Mammary epithelial cell (primary cell): ENCODE measurements at places on chromosomes 2 and 18.

- DNase-seq = no peak
Observed at GRCh38 chr2:207236156-207236935, 70.6 kb upstream of the KLF7 start.

DNA sequence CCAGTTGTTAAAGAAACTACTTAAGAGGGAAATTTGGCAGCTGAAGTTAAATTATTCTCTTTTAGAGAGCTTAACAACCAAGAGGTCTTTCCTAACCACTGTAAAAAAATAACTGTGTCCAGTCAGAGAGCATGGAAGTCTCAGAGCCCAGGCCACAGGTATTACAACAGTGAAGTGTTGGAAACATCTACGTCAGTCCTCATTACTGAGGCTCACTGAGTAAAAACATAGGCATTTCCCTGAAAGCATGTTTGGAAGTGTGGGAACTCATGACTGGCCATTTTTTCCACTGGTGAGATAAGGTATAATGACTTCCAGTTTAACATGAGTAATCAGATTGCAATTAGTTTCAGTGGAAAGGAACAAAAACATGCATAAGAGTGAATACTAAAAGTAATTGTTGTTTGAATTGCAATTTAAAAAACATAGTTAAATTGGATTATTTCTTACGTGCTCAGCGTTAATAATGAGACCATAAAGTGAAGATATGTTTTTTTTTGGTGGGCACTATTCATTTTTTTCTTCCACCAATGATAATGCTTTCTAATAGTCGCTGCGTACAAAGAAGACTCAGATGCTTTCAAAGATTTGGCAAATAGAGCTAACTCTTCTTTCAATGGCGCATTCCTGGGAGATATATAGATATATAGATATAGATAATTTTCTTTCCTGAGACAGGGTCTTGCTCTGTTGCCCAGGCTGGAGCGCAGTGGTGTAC, 60.8 kb downstream of the EFEMP1 start:
- peak; percentile 99 for DNase-seq

- peak; percentile 55 for DNase-seq
Observed at GRCh38 chr2:68980956-68981355, 6.5 kb downstream of the GKN1 start.

GRCh38 chr2:144578099-144578498, 58.2 kb upstream of the ZEB2 start:
- no peak for DNase-seq

DNA sequence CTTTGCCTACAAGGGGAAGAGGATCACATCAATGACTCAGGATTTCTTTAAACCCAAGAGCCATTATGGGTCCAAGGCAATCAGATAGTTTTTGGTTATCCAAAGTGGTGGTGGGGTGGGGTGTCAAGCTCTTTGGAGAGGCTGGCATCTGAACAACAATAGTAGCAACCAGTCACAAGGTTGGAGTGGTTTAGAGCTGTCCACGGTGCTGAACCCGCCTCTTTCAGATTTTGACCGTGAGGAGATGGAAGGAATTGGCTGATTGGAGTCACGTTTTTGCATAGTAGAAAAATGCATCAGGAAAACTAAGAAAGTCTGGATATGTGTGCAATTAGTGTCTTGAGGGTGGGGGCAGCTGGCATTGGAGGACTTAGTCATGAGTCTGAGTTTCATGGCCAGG, 159.9 kb downstream of the LOXHD1 start:
- DNase-seq = peak; percentile 26

GRCh38 chr2:127277028-127277427, 16.9 kb downstream of the ERCC3 start:
- DNase-seq = no peak

- no peak for DNase-seq
Observed at GRCh38 chr2:120596990-120597594, 138.6 kb upstream of the GLI2 start.

DNA sequence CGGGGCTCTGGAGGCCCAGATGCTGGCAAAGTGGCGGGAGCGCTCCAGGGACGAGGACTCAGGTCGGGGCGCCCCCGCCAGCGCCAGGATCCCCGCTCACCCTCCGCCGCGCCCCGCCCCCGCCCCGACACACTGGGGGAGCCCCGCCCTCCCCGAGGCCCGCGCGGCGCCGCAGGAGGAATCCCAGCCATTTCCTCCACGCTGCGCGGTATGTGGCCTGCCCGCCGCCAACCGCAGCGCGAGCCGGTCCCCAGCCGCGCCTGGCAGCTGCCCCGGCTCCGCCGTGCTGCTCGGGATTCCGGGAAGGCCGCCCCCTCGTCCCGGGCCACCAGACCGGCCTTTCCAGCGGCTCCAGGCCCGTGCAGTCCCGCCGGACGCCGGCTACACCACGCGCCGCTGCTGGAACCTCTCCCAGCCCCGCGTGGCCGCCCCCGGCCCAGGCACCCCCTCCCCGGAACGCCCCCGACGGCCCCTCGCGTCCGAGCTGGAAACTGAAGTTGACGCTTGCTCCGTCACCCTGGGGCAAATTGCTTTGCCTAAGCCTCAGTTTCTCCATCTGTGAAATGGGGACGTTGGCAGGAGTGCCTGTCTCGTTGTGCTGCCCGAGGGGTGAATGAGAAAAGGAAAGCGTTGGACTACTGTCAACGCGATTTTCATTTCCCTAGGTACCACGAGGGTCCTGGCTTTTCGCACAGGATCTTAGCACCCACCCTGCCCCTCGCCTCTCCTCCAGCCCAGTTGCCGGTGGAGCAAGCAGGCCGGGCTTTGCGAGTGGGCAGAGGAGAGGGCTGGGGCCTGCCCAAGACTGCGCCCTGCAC, 53.6 kb downstream of the PKDCC start:
- DNase-seq = no peak

GRCh38 chr2:155840661-155841060, 491.9 kb downstream of the NR4A2 start:
- DNase-seq = no peak

DNA sequence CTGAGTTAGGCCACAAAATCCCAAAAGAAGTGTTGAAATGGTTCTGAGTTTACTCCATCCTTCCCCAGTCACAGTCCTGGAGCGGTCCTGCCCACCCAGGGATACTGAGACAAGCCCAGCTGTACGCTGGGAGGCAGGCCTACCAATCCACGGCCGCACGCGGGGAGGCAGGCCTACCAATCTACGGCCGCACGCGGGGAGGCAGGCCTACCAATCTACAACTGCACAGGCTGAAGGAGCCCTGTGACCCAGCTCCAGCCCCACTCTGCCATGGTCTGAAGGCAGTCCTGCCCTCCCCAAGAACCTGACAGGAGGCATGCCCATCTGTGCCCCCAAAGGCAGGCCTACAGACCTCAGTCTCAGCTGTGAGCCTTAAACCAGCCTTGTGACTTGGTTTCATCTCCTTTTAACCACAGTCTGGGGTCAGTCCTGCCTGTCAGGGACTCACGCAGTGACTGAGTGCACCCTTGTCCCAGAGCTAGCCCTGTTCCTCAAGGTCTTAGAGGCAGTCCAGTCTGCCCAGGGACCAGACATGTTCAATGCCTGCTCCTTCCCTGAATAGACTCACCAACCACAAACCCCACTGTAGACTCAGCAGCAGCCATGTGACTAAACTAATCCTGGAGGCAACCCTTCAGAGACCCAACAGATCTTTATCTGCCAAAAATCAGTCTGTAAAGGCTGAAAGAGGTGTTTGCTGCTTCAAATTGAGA, 36.8 kb downstream of the GPC1 start:
- DNase-seq = peak; percentile 47

DNA sequence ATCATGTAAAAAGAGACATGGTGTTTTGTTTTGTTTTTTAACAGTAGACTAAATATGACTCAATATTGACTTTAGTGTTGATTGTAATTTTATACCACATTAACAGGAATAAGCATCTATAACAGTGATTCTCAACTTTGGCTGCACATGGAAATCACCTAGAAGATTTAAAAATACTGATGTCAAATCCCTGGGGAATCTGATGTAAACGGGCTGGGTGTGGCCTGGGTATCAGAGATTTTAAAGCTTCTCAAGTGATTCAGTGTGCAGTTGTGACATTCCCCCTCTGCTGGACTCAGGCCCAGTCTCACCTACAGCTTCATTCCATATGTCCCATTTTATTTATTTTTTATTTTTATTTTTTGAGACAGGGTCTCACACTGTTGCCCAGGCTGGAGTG, 82.8 kb upstream of the ATP8B1 start:
- peak; percentile 38 for DNase-seq

DNA sequence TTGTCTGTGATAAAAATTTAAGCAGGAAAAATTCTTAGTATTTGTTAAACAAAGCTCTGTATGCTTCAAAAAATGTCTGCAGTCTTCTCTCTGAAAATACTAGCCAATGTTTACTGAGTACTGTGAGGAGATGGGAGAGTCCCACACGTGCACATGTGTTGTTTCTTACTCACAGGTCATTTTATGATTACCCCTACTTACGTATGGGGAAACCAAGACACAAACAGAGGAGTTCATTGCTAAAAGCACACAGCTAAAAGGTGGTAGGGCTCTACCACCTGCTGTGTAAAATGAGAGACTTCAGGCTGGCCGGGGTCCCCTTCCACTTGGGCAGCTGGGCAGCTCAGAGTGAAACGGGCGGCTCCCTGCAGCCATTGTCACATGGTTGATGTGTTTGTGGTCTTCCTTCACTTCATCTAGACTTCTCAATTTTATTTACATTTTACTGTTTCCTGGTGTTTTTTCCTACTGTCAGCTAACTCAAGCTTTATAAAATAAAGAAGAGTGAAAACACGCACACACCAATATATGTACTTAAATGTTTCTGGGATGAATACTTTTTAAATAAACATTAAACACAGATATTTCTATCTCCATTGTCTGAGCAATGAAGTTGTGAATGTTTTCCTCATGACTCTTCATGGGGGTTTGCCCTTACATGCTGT, 71.2 kb downstream of the MBP start:
- no peak for DNase-seq

- DNase-seq = peak; percentile 87
Observed at GRCh38 chr2:54629914-54630857, 93.3 kb upstream of the EML6 start.

DNA sequence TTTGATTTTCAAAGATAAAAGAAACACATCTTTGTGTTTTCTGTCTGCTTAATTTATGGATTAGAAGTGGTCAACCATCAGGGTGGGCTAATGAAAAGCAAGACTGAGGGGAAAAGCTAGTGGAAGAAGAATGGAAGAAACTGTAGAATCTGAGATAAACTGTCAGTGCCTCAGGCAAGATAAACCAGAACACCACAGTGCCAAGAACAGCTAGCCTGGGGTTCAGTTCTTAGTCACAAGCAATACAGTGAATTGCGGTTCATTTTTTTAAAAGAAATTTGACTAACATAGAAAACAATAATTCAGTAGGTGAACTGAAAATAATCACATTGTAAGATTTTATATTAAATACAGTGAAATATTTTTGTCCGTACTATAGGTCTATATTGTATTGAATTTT, 22.0 kb upstream of the LNPK start:
- DNase-seq = no peak

DNA sequence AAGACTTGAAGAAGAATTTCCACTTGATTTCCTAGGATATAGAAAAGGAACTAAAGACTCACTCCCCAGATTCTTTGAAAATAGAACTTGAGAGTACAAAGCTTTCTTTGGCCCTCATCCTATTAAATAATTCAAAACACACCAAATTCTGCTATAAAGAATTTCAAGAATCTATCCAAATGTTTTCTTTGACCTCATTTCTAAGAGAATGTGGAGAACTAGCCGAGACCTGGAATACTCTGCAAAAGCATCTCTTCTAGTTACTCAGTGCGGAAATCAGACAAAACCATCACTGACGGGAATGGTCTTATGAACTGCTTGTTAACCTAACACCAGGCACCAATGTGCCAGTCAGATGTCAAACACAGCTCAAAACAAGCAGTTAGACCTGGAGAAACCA, 44.2 kb upstream of the ARL5A start:
- no peak for DNase-seq

DNA sequence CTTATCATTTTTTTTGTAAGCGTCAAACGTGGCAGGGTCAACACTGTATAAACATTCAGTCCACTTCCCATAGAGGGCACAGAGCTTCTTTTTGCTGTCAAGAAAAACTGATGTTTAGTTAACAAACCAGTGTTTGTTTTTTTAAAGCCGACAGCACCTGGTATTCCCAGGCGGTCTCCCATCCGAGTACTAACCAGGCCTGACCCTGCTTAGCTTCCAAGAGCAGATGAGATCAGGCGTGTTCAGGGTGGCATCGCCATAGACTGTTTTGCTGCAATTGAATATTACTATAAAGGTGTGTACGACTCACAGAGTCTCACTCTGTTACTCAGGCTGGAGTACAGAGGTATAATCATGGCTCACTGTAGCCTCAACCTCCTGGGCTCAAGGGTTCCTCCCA, 31.5 kb downstream of the CABYR start:
- no peak for DNase-seq

DNA sequence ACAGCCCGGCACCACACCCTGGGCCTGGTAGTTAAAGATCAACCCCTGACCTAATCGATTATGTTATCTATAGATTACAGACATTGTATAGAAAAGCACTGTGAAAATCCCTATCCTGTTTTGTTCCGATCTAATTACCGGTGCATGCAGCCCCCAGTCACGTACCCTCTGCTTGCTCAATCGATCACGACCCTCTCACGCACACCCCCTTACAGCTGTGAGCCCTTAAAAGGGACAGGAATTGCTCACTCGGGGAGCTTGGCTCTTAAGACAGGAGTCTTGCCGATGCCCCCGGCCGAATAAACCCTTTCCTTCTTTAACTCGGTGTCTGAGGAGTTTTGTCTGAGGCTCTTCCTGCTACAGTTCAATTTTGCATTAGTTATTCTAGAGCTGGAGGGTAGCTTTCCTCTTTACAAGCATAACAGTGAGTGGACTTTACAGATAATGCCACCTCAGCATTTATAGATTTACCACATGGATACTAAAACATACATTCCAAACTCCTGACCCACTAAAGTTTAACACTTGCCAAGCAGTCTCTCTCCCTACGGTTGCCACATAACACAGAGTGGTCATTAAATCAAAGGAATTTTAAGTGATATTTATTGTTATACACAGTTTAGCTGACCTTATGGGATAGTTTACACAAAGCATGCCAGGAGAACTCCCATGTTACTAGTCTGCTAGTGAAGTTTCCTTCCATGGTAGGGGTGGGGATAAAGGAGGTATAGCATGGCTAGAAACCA, 101.0 kb downstream of the EVA1A start:
- DNase-seq = peak; percentile 9

GRCh38 chr2:181778621-181779201, 98.4 kb upstream of the NEUROD1 start:
- DNase-seq = no peak

DNA sequence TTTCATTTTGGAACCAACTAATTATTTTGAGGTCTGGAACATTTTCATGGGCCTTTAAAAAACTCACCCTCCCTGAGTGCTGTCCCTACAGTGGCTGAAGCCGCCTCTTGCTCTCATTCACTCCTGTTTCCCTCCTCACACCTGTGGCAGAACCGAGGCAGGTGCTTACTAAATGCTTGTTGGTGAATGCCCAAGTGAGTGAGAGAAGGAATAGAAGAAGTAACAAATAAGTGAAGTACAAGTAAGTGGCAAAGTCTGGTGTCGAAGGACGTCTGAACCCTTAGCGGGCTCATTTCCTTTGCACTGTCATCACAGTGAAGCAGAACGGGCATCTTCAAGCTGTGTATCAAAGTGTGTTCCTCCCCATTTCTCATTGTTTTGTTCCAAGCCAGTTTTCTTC, 135.2 kb downstream of the RHBDD1 start:
- no peak for DNase-seq

GRCh38 chr18:54019641-54020040, 204.8 kb downstream of the MBD2 start:
- DNase-seq = no peak

GRCh38 chr2:71736091-71736861, 282.9 kb downstream of the DYSF start:
- DNase-seq = no peak

- peak; percentile 40 for DNase-seq
Observed at GRCh38 chr18:33231474-33232317, 208.8 kb downstream of the CCDC178 start.

GRCh38 chr2:64770781-64771334, 117.1 kb upstream of the SERTAD2 start:
- DNase-seq = peak; percentile 84
